ENCODE measurements at places on chromosomes 12 and 14.
A peak's percentile ranks its signal among the peaks of the same experiment; 100 is the strongest.

DNA sequence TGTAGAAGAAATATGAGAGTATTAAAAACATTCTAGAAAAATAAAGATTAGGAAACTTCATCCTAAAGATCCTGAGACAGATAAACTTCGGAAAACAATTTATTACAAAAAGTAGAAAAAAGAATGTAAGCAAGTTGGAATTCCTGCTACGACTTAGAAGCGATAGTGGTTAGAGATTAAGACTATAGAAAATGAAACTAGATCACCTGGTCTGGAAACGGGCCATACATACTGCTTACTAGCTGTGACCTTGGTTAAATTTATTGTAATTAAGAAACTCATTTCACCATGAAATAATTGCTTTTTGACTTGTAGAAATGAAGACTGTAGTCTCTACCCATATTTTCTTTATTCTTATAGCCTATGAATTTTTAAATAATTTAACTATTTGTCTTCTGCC lies 614.1 kb downstream of the SLC16A7 start:
- no peak for DNase-seq

- no peak for DNase-seq
Observed at GRCh38 chr12:8816448-8817050, 5.9 kb upstream of the A2ML1 start.

- DNase-seq = no peak
Observed at GRCh38 chr12:98403936-98404335, 111.5 kb upstream of the TMPO start.

DNA sequence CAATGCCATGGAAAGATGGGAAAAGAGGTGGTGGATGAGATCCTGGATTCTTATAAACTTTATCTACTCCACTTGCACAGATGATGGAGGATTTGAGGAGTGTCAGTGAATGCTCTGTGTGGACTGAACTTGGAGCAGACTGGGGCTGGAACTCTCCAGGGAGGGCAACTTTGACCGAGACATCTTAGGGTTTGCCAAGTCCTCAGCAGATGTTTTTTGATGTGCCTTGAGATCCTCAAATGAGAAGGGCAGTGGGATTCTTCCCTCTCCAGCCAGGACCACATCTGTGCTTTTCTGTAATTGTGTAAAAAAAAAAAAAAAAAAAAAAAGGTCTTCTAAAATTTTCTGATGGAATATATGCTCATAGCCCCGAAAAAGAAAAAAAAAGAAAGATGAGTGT lies 23.0 kb upstream of the MYL2 start:
- DNase-seq = no peak

- DNase-seq = no peak
Observed at GRCh38 chr12:45695035-45695434, 34.5 kb upstream of the ARID2 start.

DNA sequence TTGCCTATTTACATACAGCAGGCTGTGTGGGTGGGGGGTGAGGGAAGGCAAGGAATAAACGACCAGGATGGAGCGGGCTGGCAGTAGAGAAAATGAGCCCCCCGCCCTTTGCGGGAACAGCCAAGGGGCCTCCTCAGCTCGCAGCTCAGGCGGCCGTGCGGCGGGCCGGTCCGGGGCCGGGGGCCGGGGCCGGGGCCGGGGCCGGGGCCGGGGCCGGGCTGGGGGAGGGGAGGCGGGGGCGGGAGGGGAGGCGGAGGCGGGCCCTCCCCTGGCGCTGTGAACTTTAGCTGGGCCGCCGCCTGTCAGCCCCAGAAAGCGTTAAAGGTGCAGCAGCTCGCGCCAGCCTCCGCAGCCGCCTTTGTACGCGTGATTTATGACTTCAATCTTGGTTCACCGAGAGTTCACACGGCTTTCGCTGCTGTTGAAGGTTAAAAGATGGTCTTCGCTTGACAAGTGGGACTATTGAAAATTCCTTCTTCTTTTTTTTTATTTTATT lies 28.8 kb downstream of the HOXC4 start:
- no peak for DNase-seq

GRCh38 chr14:105248368-105249181 lies at the start of gene BTBD6:
Gene BTBD6, plus strand, starts transcription at chr14:105248533. Its CDS starts 179 bp downstream, at chr14:105248712.
- DNase-seq = peak; percentile 76

DNA sequence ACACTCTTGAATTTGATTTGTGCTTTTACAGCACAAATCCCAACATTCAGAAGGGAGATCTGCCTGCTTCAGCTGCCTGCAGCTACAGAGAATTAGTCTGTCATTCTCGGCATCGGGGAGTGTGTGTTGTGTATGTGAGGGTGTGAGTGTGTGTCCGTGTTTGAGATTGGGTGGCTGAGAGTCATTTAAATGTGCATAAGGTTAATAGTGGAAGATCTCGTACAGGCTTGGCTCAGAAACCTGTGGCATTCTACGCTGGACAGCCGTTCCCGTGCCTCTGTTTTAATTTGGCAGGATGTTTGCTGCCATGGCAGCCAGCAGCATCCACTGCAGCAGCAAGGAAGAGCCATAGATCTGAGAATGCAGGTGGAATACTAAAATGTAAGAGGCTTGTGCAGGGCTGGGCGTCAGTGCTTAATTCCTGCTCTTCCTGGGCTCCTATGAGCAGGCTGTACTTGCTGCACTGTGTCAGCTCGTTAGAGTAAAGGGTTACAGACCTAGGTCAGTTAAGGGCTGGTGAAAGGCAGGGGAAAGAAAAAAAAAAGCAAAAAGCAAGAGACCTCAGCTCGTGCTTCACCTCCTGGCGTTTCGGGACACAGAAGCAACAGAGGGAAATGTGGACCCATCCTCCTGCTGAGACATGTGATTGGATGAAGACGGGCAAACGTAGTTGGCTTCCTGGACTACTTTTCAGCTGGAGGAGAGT lies 205.4 kb downstream of the NAV3 start:
- DNase-seq = no peak

DNA sequence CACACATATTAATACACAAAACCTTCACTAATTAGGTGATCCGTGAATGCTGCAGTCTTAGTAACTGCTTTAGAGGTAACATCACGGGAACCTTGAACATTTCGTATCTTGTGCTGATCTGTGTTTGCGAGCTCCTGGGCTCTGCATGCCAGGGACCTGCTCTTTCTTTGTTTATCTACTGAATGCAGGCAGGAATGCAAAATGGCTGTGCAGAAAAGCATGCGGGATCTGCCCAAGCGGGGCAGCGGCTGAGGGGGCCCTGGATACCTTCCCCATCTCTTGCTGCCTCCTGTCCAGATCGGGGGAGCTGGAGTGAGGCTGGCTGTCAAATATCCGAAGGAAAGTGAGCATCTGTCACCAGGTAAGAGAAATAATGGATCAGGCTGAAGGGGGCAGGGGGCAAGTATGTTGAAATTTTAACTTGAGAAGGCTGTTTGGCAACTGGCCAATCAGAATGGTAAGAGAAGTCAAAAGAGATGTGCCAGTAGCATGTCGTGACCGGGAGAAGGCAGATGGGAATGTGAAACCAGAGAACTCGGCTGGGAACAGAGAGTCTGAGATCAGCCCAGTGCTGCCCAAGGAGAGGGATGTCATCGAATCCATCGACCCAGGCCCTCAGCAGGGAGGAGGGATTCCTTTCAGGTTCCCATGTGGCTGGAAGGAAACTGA lies 191.4 kb downstream of the TTC7B start:
- no peak for DNase-seq

GRCh38 chr12:4047421-4047820 lies 174.2 kb upstream of the PARP11 start:
- no peak for DNase-seq
